CD4-positive, alpha-beta T cell treated with Interleukin-15 for 4 hours (primary cell): ENCODE measurements at places on chromosomes 2 and 18.
A peak's percentile ranks its signal among the peaks of the same experiment; 100 is the strongest.

- no peak for DNase-seq
Measured at GRCh38 chr2:29920631-29921559, 491 bp downstream of the ALK start.

DNA sequence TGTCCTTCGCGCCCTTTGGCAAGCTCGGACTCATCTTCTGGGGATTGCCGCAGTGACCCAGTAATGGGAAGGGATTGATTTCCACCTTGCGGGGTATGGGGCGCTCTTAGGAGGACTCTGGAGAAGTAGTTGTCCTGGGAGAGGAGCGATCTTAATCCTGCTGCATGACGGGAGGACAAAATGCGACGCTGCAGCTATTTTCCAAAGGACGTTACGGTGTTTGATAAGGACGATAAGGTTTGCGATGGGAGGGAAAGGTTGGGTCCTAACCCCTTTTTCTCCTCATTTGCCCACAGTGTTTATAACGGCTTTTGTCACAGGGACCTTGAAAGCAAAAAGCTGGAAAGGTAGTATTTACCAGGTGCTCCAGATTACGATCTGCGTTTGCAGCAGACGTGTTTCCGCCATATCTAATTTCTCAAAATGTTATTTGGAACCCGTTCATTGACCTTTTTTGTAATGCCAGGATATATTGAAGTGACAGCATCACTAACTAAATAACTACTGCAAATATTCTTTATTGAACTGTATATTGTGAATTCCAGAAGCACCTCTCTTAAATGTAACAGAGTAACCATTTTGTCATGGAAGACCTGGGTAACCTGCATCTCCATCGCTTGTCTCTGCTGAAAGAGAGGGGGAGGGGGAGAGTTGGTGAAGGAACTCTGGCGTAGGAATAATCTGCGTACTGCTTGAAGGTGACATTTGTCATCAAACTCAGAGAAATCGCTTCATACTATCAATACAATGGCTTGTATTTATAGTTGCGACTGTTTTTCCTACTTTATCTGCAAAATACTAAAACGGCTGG, 590 bp downstream of the MDH1 start:
- no peak for DNase-seq

- no peak for DNase-seq
Measured at GRCh38 chr18:42392416-42392815, 437.4 kb downstream of the PIK3C3 start.

DNA sequence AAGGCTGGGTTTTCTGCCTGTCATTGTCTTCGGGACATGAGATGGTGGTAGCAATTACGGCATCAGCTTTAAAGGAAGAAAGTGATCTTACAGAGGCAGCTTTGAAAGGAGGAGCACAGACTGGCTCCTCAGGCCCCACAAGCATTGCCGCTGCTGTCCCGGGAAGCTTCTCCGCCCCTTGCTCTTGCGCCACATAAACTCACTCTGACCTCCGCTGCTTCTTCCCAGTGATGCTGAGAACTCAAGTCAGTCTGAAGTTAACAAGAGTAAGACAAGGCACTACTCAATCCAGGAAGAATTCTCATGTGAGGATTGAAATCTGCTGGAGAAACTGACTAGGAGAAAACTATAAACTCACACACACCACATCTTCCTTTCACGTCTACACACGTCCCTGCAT, 112.4 kb upstream of the RIOK3 start:
- DNase-seq = no peak

DNA sequence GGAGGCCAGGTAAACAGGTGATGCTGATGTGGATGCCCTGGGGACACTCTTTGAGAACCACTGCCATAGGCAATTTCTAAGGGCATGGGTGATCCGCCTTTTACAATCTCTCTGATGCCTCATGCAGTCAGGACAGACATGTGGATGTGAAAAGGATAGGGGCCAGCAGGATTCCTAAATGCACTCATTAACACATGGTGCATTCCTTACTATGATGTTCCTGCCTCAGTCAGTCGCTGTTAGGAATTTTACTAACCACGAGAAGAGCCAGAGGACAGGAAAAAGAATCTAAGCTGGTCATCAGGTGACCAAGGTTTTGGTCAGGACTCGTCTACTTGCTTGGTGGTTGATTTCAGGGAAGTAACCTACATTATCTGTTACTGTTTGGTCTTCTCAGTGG, 191.0 kb downstream of the ARL4C start:
- no peak for DNase-seq

DNA sequence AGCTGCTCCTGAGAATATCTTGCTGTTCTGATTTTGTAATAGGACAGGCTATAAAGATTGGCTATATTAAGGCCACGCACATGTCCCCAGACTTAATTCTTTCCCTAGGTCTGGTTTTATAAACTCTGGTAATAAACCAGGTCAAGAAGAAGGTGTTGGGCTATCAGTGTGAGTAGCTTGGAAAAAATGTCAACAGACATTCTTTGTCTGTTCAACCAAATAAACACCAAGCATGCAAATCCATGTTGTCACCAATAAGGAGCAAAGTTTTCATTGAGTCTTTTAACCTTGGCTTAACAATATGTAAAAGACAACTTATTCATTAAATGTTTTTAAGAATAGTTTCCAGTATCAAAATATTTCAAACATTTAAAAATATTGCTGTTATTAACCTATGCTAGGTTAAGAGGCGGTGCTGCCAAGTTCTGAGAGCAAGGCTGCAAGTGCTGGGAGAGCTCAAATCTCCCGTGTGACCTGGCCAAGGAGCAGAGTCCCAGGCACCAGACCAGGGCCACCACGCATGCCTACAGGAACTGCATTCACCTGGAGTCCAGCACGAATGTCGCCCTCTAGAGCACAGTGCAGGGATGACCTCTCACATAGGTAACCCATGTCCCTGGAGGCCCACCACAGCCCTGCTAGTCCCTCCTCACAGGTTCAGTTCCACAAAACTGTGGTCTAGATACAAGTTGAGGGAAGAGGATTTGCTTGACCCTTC, 120.5 kb upstream of the POU3F3 start:
- DNase-seq = no peak

- peak; percentile 4 for DNase-seq
Measured at GRCh38 chr2:46876741-46877384, 38.7 kb downstream of the MCFD2 start.

DNA sequence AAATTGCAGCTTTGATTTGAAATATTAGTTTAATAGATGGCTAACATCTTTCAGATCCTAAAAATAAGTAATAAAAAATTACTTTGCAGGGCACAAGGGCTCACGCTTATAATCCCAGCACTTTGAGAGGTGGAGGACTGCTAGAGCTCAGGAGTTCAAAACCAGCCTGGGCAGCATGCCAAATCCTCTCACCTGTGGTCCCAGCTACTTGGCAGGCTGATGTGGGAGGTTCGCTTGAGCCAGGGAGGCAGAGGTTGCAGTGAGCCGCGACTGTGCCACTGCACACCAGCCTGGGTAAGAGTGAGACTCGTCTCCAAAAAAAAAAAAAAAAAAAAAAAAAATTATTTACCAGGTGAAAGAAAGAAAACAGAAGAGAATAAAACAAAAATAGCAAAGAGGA, 449.8 kb downstream of the NRXN1 start:
- DNase-seq = no peak

GRCh38 chr2:46557788-46558187, 78.4 kb downstream of the TMEM247 start:
- DNase-seq = no peak
